ENCODE measurements at places on chromosomes 11 and 22.

DNA sequence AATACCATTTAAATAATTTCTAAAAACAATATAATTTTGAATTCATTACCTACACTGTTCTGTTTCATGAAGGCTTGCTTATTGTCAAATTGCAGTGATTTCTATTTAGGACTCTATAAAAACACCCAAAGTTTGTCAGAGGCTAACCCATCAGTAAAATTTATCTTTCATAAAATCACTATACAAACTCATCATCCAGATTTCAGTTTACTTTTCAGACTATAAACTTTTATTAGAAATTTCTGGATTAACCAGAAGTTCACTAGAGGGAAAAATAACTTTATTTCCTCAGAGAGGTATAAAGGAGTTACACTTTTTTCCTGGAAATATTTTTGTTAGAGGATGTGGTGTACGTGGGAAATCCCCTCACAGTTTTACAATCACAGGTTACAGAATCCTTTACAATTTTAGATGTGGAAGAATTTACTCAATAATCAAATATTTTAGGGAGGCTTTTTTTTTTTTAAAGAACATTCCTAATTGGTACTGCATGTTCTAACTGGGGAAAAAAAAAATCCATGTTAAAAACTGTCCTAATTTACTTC, 176.7 kb downstream of the SWAP70 start:
- DNase-seq = no peak

DNA sequence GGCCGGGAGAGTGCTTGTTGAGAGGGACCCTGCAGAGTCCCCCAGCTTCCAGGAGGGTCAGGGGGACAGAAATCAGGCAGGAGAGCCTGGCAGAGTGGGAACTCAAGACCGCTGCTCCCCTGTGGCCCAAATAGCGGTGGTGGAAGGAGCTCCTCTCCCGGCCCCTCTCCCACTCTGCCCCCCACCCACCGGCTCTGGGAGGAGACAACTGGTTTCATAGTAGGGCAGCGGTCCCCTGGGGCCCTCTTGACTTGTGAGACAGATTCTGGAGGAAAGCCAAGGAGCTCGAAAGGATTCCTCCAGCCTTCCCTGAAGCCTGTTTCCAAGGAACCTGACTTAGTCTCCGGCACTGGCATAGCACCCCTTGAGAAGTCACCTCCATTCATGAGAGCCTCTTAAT, 10.1 kb downstream of the PKNOX2 start:
- DNase-seq = no peak

- DNase-seq = no peak
Observed at GRCh38 chr22:46619240-46619829, 851 bp upstream of the GRAMD4 start.

GRCh38 chr11:44029977-44030911, 17.5 kb upstream of the ACCSL start:
- DNase-seq = peak; percentile 34

DNA sequence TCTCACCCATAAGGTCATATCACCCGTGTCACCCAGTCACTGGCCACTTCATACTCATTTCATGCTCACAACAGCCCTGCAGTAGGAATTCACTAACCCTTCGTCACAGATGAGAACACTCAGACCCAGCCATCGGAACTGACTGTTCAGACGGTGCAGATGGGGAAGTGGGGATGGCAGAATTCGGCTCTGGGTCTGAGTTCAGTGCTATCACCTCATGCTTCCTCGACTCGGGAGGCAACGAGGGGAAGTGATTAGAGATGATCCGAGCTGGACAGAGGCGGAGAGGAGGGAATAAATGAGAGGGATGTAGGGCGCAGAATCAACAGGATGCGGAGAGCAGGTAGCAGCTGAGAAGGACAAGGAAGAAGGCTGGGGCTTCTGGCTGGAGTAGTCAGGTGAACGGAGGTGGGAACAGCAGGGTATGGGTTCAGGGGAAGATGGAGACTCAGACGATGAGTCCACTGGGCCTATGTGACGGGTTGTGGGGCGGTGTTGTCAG, 4.7 kb downstream of the B3GNT6 start:
- no peak for DNase-seq

GRCh38 chr11:121931748-121932352, 184.2 kb downstream of the BLID start:
- no peak for DNase-seq

DNA sequence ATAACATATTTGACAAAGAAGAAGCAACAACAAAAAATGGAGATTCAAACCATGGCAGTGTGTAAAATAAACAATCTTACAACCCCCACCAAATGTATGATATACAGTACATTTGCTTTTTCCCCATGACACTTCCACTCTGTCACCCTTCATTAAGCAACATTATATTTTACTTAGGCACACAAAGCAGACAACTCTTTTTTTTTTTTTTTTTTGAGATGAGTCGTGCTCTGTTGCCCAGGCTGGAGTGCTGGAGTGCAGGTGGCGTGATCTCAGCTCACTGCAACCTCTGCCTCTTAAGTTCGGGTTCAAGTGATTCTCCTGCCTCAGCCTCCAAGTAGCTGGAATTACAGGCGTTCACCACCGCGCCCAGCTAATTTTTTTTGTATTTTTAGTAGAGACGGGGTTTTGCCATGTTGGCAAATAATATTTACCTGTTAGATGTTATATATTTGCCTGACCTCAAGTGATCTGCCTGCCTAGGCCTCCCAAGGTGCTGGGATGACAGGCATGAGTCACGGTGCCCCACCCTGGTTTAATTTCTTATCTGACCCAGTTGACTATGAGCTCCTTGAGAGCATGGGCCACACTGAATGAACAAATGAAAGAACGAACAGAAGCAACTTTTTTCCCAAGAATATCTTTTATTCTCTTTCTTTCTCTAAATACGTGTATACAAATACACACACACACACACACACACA, 5.5 kb upstream of the PCF11 start:
- DNase-seq = no peak

GRCh38 chr11:124746621-124747243, 5.3 kb downstream of the VSIG2 start:
- peak; percentile 77 for DNase-seq

- DNase-seq = peak; percentile 84
Observed at GRCh38 chr22:49046546-49047361, 780.9 kb downstream of the BRD1 start.

- no peak for DNase-seq
Observed at GRCh38 chr11:44267750-44268613, 42.0 kb downstream of the ALX4 start.

GRCh38 chr11:107999759-108000455, 8.8 kb upstream of the CUL5 start:
- DNase-seq = peak; percentile 54

DNA sequence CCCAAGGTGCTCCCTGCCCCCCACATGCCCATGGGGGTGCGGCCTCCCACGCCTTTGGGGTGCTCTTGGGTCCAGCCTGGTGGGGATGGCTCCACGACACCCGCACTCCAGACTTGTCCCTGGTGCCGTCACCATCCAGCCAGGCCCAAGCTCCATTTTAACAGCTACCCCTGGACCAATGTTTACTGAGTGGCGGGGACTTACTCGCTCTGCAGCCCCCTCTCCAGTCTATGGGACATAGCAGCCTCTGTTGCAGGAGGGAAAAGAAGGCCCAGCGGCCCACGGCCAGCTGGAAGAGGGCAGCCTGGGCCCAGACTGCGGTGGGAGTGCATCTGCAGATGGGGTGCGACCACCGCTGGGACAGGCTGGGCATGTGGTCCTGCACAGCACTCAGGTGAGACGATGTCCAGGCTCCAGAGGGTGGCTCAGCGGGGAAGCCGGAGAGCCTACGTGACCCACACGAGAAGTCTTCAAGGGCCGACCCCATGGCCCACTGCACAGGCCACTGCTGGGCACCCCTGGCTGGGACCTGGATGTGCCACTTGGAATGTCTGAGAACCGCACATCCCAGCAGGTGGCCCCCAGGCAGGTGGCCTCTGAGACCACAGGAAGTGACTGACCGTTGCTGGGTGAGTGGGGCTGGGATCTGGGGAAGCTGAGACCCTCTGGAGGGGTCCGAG, 18.1 kb downstream of the IL17REL start:
- no peak for DNase-seq

Data from nephron progenitor cell (in vitro differentiated cells).